Anterior cingulate cortex (tissue), 58 donors: ENCODE measurements at places on chromosomes 3 and 15.

- no peak for DNase-seq
Measured at GRCh38 chr3:156551746-156552145, 3.2 kb downstream of the SSR3 start.

DNA sequence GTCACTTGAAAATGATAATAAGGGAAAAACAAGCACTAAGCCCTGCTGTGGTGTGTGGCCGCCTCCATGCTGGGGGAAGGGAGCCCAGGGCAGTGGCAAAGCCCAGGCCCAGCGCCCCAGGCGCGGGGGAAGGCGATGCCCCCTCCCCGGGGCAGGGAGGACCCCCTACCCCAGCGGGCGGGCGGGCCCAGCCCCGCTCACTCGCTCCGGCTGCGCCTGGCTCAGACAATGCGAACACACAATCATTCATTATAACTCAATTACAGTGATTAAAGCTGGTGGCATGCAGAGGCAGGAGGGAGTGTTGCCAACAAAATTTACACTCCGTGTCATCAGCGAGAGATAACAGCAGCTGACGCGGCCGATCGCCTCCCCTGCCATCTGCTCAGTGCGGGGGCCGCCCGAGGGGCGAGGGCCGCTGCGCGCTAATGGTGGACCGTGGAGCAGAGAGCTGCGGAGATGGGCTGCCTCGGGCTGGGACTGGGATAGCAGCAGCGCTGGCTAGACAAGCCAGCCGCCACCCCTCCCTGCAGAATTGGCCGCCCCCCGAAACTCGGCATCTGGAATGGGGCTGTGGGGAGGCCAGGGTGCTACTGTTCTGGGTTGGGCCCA, 64.1 kb downstream of the TLE3 start:
- no peak for DNase-seq

DNA sequence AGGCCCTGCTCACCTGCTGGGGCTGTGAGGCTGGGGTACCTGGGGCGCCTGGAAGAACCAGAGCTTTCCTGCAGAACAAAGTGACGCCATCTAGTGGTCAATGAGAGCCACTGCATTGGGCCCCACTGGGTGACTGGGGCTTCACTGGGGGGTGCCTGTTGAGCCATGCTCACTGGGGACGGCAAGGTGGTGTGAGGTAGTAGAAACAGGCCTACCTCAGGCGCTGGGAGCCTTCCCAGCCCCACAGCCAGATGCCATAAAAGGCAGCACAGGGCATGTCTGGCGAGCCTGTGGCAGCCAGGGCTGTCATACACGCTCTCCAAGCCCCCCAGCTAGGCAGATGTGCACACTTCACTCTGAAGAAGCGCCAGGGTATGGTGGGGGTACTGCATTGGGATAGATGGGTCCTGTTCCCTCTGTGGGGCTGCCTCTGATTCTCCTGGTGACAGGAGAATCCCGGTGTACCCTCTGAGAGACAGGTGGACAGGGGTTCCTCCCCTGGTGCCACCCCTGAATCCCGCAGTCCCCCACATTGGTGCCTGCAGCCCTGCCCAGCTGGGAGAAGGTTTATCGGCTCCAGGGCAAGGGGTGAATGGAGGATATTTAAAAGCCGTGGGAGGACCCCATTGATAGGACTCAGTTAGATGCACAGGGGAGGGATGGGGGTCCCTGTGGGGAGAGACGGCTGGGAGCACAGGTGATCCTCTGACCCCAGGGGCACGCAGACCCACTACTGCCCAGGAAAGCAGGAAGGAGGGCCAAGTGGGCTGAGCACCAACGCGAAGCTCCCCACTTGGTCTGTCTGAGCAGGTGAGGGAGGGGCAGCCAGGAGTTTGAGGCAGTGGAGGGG, 178.8 kb downstream of the NSMCE3 start:
- DNase-seq, result no peak

GRCh38 chr3:71492974-71493771, 90.4 kb downstream of the FOXP1 start:
- no peak for DNase-seq

DNA sequence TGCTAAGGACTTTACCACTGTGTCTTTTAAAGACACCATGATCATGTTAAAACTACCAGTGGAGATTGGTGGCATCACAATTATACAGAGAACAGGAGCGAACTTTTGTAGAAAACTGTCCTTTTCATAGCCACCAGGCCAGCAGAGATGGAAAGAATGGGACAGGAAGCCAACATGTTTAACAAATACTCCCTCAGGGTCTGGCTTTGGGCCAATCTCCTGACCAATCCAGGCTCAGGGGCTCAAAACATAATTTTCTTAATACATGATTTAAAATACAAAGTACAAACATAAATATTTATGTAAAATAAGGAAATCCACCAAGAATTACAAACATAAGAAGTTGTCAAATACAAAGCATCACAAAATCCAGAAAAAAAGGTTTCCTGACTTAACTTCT, 266.0 kb downstream of the VPS13C start:
- DNase-seq, result no peak
